ENCODE measurements at places on chromosomes 7 and 10.

- no peak for DNase-seq
These were observed 152.1 kb upstream of the GHITM start for GRCh38 chr10:83987216-83987615.

DNA sequence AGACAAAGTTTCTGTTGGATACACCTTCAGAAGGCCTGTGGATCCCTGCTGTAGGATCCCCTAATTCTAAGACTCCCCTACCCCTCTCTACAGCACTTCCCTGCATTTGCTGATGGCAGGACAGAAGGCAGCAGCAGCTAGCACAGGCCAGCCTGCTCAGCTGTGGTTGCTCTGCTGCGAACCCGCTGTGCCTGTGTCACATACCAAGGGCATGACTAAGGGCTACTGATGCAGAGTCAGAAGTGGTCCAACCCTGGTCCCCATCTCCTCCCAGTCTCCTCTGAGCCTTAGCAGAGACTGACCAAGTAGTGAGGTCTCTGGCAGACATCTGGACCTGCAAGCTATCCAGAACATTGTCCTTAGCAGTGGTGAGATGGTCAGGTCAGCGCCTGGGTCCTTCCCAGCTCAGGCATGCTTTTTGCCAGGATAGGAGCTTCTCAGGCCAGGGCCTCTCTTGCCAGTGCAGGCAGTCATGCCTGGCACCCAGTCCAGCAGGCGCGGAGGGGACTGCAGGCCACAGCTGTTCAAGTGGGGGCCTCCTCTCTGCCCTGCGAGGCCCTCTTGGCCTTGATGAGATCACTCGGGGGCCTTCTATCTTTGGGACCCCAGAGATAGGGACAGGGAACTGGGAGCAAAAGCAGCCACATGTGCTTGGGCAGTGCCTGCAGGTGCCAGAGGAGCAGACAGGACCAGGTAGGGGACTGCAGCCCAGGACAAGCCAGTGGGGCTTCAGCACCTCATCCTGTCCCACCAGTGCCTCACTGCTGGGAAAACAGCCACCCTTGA is 146.4 kb downstream of the ZNF248 start:
- no peak for DNase-seq

GRCh38 chr10:5556576-5556975 is 31.8 kb downstream of the CALML3 start:
- DNase-seq, result no peak

DNA sequence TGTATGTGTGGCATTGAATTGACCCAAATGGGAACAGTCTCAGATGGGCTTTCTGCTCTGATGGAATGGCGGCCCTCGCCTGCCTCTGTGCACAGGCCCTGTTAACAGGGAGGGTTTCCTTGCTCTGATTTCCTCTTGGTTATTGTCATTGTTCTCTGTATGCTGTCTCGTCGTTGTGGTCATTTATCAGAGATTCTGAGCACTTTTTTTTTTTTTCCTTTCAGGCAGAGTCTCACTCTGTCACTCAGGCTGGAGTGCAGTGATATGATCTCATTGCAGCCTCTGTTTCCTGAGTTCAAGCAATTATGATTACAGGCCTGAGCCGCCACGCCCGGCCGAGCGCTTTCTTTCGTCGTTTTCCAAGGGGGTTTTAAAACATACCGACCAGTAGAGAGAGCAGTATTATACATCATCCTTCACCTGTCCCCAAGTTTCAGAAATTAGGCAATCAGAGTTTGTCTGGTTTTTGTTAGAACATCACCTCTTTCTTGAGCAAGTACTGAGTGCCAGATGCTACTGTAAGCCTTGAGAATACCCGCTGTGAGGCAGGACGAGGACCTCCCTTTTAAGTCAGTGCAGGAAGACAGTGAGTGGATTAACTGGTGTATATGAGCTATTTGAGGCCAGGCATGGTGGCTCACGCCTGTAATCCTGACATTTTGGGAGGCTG is 6.5 kb downstream of the CHST12 start:
- no peak for DNase-seq

GRCh38 chr10:131859341-131860020 is 41.3 kb upstream of the PPP2R2D start:
- DNase-seq, result no peak

DNA sequence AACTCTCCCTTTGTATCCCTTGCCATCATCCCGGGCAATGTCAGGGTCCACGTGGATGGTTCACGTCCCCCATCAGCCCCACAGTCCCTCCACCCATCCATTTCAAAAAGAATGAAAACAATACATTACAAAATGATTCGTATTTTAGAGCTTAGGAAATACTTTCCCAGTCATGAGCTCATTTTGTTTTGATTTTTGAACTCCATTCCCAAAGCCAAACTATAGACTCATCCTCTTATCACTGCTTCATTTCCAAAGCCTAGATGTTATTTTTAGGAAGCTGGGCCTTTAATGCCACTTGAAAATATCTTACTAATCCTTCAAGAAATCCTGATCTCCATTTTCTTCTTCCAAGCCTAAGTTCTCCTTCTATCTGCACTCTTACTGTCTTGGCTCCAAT is 72.1 kb downstream of the WNT2 start:
- no peak for DNase-seq

GRCh38 chr7:47252675-47253074 is 329.2 kb downstream of the TNS3 start:
- DNase-seq, result no peak

GRCh38 chr7:64636386-64636785 is 29.5 kb upstream of the ZNF107 start:
- no peak for DNase-seq

- no peak for DNase-seq
These were observed 9.9 kb upstream of the MYO1G start for GRCh38 chr7:44988701-44989100.

- DNase-seq, result no peak
These were observed 170.4 kb downstream of the PRKAG2 start for GRCh38 chr7:151706277-151707104.

DNA sequence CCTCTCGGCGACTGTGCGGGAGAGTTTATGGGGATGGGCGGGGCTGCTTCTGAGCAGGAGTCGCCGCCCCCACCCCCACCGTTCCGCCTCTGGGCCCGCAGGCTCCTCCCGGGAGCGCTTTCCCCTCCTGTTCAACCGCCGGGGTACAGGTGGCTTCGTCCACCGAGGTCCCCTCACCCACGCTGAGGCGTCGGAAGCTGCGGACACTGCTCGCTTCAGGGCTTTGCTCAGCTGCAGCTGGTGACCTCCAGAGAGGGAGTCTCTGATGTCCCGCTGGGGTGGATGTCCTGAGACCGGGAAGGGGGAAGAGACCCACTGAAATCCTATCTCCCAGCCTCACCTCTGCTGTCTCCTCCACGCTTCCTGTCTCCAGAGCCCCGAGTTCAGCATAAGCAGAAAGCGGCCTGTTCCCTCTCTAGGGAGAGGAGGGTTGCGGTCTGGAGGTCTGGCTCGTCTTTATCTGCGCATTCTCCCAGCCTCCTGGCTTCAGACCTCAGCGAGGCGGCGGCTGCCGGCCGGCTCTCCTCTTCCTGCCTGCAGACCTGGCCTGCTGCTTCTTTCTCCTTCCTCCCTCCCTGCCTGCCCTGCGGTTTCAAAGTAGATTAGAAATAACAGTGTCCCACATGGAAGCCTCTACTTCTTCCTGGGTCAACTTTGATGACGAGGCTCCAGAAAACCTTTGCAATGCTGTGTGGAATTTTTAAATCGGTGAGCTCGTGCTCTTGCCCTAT is 1.8 kb downstream of the CYP2E1 start:
- no peak for DNase-seq

Measured in T-helper 1 cell (primary cell).